ENCODE measurements at places on chromosomes 1 and 21.

DNA sequence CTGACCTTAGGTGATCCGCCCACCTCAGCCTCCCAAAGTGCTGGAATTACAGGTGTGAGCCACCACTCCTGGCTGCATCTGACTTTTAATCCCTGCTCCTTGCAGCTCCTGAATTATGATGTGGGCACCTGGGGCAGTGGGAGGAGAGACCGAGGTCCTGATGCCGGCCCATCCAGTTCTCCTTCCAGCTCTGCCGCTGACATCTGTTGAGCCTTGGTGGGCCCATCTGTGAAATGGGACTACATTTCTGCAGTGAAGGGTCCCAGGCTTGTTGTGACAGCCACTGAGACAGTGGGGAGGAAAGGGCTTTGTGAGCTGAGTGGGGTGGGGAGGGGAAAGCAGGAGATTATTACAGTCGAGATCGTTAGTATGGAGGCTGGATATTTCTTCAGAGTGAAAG lies 11.8 kb downstream of the PLA2G2F start:
- DNase-seq, result no peak

- no peak for DNase-seq
Observed at GRCh38 chr1:169094897-169095569, 11.5 kb upstream of the ATP1B1 start.

DNA sequence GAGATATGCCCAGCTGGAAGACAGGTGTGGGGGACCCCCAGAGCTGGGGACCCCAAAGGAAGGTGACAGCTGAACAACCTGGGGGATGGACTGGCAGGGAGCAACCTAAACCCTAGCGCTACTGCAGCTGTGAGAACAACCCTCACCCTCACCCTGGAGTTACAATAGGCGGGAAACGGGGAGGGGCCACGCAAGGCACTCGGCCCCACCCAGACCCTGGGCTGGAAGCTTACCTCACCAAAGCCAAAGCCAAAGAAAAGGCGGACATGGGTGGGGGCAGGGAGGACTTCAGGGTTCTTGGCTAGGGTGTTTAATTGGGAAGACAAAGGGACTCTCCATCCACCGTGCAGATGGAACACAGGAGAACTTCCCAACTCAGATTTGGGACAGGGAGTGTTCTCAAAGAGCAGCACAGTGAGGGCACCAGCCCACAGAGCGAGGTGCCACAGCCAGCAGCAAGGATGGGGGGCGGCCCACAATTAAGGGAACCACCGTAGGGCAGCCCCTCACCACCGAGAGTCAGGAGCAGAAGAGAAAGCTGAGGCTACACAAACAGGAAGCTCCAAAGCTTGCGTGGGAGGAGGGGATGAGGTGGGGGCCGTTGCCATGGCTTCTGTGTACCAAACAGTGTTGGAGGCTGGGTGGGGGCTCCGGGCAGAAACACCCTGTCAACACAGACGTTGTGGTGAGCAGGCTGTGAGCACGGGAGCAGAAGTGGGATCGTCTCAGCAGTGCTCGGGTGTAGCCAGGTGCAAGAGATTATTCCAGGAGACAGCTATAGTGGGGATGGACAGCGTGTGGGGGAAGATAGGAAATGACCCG lies 1.9 kb downstream of the TAGLN2 start:
- peak; percentile 83 for DNase-seq

GRCh38 chr1:156124557-156125483 lies 10.3 kb downstream of the LMNA start:
- DNase-seq, result no peak

GRCh38 chr1:116766616-116767469 lies 12.6 kb downstream of the CD2 start:
- peak; percentile 71 for DNase-seq

- DNase-seq, result peak; percentile 82
Observed at GRCh38 chr21:42003051-42003461, 7.1 kb downstream of the ZBTB21 start.

- no peak for DNase-seq
Observed at GRCh38 chr1:1175221-1176062, 1.8 kb downstream of the TTLL10 start.

DNA sequence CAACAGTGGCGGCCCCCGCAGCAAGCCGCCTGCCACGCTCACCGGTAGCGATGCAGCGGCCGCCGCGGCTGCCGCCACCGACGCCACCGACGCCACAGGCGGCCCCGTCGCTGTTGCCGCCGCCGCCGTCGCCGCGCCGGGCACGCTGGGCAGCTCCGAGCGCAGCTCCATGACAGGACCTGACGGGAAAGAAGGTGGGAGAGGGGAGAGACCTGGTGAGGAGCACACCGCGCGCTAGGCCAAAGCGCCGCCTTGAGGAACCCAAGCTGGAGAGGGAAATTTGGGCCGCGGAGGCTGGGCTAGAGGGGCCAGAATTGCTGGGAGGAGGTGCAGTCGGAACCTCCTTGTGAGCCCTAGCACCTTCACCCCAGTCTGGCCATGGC lies 1.9 kb downstream of the DMRTA2 start:
- no peak for DNase-seq

GRCh38 chr1:6154525-6155319 lies 25.4 kb downstream of the CHD5 start:
- DNase-seq, result no peak

- no peak for DNase-seq
Observed at GRCh38 chr1:15762546-15762945, 4.0 kb downstream of the FBLIM1 start.

- peak; percentile 55 for DNase-seq
Observed at GRCh38 chr1:170247751-170248521, 102.2 kb downstream of the NTMT2 start.

- no peak for DNase-seq
Observed at GRCh38 chr1:47459253-47459788, 21.5 kb downstream of the FOXD2 start.

DNA sequence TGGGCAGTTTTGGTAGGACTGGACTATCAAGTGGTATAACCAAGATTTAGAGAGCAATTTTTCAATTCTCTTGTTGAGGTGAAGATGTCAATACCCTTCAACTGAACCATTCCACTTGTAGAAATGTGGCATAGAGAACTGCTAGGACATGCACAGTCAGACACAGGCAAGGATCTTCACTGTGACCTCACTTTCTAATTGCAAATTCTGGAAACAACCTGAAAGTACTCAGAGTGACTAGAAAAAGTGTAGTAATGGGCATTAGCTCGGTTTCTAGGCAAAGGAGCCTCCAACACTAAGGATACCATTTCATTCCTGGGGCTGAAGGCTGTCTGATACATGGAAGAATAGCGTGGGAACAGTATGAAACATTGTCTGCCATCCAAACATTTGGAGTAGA lies 433.0 kb upstream of the RUNX1 start:
- DNase-seq, result no peak

- peak; percentile 48 for DNase-seq
Observed at GRCh38 chr1:66764994-66765578, 12.8 kb downstream of the DYNLT5 start.

GRCh38 chr1:234662148-234662547 lies 52.2 kb upstream of the IRF2BP2 start:
- no peak for DNase-seq

DNA sequence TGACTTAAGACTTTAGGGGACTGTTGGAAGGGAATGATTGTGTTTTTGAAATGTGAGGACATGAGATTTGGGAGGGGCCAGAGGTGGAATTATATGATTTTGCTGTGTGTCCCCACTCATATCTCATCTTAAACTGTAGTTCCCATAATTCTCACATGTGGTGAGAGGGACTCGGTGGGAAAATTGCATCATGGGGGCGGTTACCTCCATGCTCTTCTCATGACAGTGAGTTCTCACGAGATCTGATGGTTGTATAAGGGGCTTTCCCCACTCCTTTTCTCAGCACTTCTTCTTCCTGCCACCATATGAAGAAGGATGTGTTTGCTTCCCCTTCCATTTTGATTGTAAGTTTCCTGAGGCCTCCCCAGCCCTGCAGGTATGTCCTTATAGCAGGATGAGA lies 35.0 kb upstream of the SCAF4 start:
- no peak for DNase-seq

DNA sequence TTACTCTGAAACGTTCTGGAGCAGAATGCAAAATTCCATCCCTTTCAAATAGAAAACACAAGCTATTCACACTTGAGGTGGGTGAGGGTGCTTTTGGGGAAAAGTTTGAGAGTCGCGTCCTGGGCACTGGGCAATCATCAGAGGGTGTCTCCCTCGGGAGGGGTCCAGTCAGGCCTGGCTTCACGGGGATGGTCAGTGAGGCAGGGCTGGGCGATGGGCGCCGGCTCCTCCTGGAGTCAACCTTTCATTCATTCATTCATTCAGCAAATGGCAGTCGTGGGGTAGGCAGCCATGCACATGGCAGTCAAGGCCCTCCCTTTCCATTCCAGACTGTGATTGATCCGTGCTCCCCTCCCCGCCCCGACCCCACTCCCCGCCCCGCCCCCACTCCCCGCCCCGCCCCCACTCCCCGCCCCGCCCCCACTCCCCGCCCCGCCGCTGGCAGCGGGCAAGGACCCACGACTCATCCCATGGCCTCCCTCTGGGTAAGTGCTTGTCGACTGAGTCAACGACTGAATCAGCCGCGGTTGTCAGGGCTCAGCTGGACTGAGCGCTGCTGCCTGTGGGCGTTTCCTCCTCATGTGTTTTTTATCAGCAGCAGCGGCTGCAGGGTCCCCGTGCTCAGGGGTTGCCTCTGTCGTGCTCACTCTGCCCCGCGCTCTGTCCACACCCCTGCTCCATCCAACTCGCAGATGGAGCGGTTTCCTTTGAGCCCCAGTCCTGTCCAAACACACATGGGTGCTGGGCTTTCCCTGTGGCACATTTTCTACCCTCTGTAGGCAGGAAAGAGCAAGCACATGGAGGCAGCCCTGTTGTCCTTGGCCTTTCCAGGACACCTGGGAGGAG lies 12.5 kb upstream of the SPSB1 start:
- peak; percentile 96 for DNase-seq

- no peak for DNase-seq
Observed at GRCh38 chr1:3596663-3597598, 14.4 kb downstream of the MEGF6 start.

GRCh38 chr1:242017580-242018233 lies 18.8 kb upstream of the MAP1LC3C start:
- DNase-seq, result peak; percentile 49

- no peak for DNase-seq
Observed at GRCh38 chr1:164223378-164223777, 335.6 kb upstream of the PBX1 start.

- DNase-seq, result no peak
Observed at GRCh38 chr21:32312976-32313375, 14.3 kb downstream of the MRAP start.

DNA sequence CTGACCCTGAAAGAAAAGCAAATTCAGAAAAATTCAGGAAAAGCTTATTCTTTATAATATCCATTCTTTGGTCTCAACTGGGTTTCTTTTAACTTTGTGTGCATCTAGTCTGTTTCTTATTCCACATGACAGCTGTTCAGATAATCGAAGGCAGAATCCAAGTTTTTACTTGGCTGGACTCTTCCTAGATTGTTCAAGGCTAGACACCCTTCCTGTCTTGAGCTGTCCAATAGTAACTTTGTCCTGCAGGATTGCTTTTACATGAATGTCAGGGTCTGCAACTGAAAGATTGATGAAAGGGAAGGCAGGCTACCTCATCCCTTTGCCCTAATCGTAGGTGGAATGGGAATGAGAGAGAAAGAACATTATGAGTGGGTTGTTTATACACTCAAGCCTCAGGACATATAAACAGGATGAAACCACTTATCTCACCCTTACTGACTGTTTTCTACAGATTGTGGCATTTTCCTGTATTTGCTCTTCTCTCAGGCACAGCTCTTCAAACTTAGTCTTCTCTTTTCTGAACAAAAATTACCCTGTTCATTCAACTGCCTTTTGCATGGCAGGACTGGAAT lies 76.9 kb downstream of the LEPR start:
- no peak for DNase-seq

GRCh38 chr1:76124196-76124595 lies 49.6 kb downstream of the ST6GALNAC3 start:
- peak; percentile 58 for DNase-seq

- DNase-seq, result no peak
Observed at GRCh38 chr1:20380175-20380574, 89.5 kb downstream of the VWA5B1 start.

DNA sequence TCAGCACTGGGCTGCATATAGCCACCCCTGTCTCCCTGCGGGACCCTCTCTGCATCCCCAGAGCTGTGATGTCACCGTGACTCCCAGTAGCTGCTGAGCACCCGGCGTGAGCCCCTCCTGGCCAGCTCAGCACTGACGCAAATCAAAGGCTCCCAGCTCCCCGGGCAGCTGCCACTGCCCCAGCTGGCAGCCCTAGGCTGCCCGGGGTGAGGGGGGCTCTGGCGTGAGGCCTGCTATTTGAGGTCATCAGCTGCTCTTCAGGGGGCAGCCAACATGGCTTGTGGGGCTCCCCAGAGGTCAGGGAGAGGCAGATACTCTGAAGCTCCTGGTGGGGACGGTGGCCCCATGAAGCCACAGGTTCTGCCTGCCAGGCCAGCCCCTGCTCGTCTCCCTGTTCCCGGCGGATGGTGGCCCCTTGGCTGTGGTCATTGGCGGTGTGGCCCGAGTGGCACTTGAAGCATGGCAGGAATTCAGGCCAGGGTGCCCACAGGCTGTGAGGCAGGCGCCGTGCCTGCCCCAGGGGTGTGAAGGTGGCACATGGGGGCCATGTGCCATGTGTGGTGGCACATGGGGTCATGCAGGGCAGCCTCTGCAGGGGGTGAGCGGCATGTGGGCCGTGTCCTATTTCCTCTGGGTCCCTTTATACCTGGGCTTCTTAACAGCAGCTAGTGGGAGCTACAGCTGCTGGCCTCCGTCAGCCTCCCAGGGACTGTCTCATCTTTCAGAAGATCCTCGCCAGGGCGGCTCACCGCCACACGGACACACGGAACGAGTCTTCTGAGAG lies 85.4 kb downstream of the SIK1 start:
- DNase-seq, result no peak

All from fibroblast of skin of right biceps (primary cell).